ENCODE measurements at places on chromosomes 6 and 20.

DNA sequence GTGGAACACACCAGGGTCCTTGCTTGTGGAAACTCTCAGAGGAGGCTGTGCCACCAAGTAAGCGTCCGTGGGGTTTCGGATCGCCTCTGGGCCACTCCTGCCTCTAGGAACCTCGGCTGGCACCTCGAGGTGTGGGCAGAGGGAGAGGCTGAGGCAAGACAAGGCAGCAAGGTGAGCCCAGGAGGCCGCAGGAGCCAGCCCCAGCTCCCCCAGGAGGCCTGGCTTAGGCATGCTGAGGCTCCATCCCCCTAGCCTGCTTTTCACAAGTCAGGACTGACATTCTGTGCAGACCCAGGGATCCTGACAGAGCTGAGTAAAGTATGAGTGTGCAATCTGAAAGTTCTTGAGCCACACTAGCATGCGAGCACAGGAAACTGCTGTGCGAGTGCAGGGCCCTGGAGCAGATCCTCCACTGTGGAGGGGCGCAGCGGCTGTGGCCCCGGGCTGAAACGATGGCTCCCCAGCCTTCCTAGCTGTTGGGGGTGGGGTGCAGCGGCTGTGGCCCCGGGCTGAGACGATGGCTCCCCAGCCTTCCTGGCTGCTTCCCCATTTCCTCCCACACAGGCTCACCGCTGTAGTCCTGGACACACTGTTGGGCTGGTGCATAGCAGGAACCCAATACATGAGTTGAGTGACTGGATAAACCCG, 75.2 kb upstream of the CD93 start:
- no peak for DNase-seq

GRCh38 chr6:84358581-84358980, 131.1 kb upstream of the CEP162 start:
- no peak for DNase-seq

- DNase-seq = no peak
These were observed 113.1 kb downstream of the MTHFD1L start for GRCh38 chr6:150978624-150979023.

DNA sequence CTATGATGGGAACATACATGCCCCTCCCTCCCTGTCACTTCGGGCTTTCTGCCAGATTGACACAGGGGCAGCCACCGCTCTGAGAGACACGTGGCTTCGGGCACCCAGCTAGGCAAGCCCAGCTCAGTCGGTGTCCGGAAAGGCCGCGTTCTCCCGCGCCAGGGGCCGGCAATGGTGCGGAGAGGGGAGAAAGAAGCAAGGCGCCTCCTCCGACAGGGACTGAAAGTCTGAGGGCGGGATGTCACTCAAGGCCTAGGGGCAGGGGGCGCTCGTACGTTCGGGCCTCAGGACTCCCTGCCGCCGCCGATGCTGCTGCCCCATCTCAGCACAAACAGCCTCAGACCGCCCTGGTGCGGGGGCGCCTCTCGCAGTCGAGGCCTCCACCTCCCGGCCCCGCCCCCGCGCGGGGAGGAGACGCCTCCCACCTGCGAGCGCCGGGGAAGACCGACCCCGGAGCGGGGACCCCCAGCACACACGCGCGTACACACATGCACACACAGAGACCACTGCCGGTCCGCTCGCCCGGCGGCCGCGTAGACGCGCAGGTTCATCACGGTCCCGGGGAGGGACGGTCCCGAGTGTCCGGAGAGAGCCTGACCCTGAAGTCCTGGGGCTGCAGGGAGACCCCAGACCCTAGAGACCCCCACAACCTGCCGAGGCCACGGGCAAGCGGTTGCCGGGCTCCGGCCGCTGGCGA, 1.9 kb downstream of the GRM4 start:
- DNase-seq = no peak

DNA sequence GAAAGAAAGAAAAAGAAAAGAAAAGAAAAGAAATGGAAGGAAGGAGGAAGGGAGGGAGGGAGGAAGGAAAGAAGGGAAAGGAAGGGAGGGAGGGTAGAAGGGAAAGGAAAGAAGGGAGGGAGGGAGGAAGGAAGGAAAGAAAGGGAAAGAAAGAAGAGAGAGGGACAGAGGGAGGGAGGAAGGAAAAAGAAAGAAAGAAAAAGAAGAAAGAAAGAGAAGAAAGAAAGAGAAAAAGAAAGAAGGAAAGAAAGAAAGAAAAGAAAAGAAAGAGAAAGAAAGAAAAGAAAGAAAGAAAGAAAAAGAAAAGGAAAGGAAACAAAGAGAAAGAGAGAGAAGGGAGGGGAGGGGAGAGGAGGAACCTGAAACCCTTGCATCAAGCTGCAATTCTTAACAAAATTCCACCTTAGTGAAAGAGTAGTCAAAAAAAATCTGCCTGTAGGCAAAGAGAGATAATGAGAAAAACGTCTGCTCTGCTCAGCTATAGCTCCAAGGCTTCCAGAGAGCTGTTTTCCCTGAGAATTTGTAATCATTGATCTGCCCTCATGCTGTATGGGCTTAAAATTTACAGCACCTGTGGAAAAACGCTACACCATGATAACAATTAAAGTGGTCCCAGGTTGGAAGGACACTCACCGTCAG, 16.7 kb upstream of the MYCT1 start:
- DNase-seq = no peak

- DNase-seq = no peak
These were observed 84.5 kb downstream of the HIVEP2 start for GRCh38 chr6:142860498-142860897.

DNA sequence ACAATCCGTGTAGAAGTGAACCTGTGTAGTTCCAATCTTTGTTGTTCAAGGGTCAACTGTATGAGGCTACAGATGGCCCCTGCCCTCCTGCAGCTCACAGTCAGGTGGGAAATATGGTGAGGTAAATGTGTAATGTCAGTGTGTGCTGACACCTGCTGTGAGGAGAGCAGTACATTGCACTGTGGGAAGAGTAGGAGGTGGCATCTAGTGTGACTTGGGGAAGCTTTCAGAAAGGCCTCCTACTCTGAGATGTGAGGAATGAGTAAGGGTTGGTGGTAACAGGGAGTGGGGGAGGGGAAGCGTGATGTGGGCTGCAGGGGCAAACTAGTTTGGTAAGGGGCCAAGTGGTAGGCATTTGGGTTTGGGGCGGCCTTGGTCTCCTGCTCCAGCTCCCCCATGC, 188.8 kb downstream of the FARS2 start:
- no peak for DNase-seq

- DNase-seq = no peak
These were observed 30.7 kb downstream of the HUS1B start for GRCh38 chr6:626236-626635.

DNA sequence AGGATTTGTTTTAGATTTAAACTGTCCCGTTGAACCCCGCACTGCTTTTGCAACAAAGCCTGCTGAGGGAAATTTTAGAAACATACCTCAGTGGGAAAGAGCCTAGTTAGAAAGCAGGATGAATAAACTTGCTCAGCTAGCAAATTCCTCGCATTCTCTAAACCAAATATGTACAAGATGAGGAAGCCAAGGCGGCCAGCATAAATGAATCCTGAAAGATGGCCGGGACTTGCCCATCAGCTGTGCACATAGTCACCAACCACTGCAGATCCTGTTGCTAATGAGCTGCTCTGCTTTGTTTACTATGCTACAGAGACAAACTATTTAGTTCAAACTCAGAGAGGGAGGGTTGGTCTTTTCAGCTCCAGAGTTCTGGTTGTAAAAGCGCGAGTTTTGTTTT, 49.0 kb downstream of the TMEM170B start:
- no peak for DNase-seq

- no peak for DNase-seq
These were observed 49.9 kb upstream of the ADGRF1 start for GRCh38 chr6:47091886-47092668.

DNA sequence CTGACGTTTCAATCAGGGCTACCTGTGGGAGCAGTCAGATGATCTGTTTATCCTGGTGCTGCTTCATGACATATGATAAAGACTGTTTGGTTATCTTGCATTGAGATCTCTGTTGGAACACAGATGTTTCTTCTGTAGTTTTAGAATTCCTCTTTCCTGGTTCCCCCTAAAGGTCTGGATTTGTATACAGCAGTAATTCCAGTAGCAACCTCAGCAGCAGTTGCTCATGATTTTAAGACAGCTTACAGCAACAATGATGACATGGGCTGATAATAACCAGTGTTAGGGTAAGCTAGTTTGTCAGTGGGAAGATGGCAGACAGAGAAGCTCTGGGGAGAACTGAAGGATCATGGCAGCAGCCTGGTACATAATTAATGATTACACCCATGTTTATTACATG, 439.4 kb downstream of the PHF3 start:
- no peak for DNase-seq

GRCh38 chr6:6328451-6328850, 8.0 kb upstream of the F13A1 start:
- no peak for DNase-seq
